ENCODE measurements at places on chromosomes 5 and 9.
A peak's percentile ranks its signal among the peaks of the same experiment; 100 is the strongest.

DNA sequence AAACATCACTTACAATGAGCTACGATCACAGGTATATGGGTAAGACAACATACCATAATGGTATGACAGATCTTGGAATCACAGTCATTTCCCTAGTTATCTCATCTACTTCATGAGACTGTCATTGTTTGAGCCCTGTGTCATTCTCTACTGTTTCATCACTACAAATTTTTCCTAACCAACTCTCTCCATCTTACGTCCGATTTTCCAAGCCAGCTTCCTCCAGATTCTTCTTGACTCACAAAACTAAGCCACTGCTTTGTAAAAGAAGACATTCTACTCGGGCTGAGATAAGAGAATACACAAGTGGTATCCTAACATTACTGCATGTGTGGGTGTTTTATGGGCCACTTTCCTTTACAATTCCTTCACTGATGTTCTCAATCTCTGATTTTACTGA is 49.6 kb downstream of the SERINC5 start:
- DNase-seq = no peak

DNA sequence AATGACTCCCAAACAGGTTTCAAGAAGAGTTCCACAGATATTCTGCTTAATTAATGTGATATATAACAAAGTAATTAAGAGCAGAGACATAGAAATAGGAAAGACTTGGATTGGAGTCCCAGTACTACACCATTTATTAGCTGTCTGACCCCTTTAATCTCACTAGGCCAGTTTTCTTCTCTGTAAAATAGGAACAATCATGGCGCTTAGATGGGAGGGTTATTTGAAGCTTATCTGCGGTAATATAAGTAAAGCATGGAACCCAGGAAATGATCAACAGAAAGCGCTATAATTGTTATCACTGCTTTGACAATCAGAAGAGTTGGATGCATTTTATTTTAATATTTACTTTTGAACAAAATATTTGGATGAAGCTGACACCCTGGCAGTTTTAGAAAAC is 71.3 kb upstream of the IFNE start:
- DNase-seq = no peak

GRCh38 chr9:94952565-94953373 is 226.3 kb downstream of the AOPEP start:
- DNase-seq = peak; percentile 20

DNA sequence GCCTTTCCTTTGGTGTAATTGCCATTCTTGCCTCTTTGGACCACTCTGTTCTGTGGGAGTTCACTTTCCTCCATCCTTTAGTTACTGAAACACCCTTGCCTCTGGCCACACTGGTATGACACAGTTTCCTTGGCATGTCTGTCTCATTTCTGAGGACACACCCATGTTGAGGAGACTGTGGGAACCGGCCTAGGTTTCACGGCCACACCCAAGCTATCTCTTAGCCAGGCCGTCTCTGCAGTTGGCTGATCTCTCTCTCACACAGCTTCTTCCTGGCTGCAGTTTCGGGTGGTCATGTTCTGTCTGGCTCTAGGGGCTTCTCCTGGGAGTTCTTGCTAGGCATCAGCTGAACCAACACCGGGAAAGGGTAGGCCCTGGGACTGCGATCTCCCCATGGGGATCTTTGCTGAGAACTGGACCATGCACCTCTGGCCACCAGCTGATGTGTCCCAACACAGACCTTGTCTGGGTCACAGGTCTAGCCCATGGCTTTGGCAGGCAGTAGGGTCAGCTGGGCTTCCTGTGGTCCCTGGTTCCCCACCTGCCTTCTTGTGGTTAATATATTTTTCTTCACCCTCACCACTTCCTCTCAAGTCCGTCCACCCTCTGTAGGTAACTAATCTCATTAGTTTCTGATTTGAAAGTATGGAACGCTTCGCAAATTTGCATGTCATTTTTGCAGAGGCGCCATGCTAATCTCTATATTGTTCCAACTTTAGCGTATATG is 24.9 kb downstream of the ARHGEF37 start:
- DNase-seq = no peak

- no peak for DNase-seq
Observed at GRCh38 chr9:10917001-10917400, 304.2 kb upstream of the PTPRD start.

DNA sequence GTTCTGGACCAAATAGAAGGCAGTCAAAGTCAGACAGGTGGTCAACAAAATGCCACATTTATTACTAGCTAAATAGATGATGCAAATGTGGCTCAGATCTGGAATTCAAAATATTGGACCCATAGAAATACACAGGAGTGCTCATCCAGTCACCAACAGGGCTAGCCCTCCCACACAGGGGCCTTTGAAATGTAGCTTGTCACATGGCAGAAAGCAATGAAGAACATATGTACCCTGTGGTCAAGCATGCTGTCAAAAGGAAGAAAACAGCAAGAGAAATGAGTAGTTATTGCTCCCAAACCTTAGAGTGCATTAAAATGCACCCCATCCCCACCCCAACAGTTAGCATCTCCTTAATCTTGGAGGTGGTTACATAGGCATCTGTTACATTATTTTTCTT is 20.9 kb upstream of the CCDC112 start:
- DNase-seq = no peak

DNA sequence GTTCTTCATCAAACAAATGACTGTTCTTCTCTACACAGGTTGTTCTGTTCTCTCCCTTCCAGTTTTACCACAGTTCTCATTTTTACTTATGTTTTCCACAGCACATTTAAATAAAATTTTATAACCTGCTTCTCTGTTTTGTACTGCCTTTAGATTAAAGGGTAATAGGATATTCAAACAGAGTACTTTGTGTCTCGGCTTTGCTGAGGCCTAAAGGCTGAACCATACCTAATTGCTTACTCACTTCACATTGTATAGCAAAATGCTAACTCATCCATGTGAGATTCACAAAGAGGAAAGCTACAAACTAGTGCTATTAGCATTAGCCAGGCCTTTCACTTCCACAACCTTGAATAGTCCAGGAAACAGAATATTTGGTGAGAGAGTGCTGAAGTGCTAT is 200.3 kb downstream of the TRPM3 start:
- DNase-seq = no peak

DNA sequence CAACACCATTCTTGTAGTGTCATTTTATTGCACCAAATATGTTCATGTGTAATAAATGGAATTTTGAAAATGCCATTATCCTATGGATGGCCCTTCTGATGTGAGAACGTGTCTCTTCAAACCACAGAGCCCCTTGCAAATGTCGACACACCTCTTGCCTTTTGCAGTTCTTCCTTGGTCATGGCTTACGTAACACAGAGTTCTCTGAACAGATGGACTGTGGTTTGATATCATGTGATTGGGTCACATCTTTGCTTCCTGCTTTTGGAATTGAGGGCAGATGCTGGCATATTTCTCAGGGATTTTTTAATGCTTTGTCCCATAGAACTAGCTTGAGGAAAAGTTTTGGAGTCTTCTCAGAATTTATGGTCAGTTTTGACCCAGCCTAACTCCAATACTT is 4.6 kb downstream of the TGFBR1 start:
- no peak for DNase-seq

- DNase-seq = no peak
Observed at GRCh38 chr9:101578378-101578777, 16.4 kb downstream of the PPP3R2 start.

GRCh38 chr9:135015565-135015964 is 71.9 kb upstream of the OLFM1 start:
- no peak for DNase-seq

DNA sequence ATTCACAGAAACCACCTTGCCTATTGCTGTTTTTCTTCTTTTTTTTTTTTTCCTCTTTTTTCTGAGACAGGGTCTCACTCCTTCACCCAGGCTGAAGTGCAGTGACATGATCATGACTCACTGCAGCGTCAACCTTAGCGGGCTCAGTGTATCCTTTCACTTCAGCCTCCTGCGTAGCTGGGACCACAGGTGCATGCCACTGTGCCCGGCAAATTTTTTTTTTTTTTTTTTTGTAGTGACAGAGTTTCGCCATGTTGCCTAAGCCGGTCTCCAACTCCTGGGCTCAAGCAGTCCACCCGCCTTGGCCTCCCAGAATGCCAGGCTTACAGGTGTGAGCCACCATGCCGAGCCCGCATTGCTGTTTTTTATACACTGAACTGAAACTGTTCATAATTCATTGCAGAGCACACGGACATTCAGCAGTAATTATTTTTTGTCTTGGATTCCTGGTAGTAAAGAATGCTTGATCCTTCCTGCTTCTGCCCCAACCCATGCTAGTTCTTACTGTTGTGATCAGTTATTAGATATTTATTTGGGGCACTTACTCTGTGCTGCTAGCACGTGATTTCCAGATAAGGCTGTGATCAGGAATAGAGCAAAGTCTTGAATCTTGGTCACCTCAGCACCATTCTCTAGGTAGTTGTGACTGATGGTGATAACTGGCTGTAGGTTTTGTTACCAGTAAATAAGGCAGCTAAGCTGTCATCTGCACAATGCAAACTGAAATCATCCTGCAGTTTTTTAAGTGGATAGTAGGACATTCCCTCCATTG is 14.0 kb downstream of the MAP3K1 start:
- no peak for DNase-seq

DNA sequence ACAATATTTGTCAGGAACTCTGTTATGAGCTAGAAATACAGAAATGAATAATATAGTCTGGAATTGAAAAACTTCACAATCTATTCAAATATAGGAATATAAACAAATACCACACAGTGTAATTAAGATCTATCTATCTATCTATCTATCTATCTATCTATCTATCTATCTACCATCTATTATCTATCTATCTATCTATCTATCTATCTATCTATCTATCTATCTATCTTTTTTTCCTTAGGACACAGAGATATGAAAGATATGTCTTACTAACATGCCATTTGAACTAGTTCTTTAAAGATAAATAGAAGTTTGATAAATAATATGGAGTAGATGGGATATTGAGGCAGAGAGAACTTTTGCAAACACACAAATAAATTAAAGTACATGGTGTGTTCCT is 357.8 kb downstream of the PARP8 start:
- DNase-seq = no peak

DNA sequence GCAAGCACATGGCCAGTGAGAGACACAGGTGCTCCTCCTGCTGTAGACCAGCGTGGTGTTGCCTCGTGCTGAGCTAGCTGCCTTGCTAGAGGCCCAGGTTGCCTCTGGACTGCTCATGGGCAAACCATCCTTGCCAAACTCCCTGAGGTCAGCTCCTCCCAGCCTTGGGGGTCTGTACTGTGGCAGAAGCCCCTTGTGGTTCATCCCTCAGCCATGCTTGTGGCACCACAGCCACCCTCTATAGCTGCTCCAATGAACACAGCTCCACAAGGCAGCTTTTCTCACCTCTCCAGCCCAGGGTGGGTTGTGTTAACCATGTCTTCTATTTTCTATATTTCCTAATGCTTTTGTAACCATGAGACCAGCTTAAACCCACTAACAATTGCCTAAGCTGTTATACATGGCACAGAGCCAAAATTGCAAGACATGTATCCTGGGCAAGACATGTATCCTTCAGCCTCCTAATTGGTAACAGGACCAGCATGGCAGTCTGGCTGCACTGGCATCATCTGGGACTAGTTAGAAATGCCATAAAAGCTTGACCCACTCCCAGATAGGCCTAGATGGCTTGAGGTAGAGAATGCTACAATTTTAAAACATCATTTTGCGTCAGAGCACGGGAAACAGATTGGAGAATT is 183.1 kb upstream of the S1PR3 start:
- no peak for DNase-seq

- no peak for DNase-seq
Observed at GRCh38 chr9:116694785-116695291, 7.7 kb downstream of the TRIM32 start.

- DNase-seq = no peak
Observed at GRCh38 chr9:116479056-116479544, 208.0 kb upstream of the TRIM32 start.

DNA sequence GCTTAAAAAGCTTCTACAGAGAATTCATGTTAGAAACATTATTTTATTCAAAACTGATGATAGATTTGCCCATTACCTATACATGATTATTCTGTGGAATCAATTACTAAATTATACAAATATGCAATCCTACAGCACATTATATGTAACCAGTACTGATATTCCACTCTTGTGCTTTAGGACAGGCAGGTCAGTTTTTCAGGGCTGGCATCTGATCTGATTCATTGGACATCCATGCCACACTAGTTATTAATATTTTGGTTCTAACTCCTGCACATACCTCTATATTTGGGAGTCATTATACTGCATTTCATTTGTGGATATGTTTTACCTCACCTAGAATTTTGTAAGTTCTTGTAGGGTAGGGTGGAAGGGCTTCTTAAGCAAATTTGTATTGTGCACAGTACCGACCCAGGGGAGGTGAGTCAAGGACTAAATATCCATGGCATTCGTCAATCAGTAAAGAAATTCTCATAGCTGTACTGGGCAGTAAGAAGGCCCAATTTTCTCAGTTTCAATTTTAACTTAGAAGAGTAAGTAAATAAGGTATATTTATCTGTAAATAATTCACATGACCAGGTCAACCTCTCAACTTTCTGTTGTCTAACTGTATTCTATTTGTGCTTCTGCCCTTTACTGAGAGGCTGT is 33.5 kb downstream of the ELOVL7 start:
- DNase-seq = no peak

DNA sequence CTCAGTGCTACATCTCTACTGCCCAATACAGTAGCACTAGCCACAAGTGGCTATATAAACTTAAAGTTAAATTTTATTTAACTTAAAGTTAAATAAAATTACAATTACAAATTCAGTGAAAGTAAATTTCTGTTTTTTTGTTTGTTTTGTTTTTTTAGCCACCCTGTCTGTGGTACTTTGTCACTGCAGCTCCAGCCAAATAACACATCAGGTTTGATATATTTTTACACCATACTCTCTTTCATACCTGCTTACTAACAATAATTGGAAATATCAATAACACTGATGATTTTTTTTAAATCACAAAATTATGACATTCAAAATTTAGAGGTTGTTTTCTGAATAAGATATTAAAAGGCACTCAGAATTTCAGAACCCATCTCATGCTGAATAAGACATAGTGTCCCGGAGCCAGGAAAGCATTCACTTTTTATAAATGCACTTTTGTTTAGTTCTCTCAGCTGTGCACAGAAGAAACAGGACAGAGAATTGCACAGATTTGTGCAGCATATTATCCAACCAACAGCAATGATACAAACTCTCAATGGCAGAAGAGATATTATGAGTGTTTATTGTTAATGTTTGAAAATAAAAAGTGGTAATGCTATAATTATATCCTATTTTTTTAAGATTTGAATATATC is 92.6 kb downstream of the EDIL3 start:
- no peak for DNase-seq

GRCh38 chr5:127011153-127011552 is 19.2 kb downstream of the MARCHF3 start:
- DNase-seq = no peak

DNA sequence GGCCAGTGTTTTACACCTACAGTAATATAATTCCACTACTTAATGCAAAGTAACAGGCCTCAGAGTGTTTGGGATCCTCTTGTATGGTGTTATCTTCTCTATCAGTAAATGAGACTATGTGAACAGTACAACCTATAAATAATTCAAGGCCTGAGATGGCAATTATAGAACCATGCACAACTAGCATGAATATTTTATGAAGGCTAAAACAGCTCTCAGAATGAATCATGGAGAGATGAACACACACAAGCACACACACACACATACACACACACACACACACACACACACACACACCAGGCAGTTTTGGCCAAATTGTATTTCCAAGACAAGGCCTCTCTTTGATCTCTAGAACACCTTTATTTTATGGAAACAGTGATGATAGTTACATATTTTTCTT is 224.9 kb downstream of the EBF1 start:
- DNase-seq = no peak

GRCh38 chr5:111545031-111545430 is 32.7 kb upstream of the STARD4 start:
- no peak for DNase-seq

Data from nucleus accumbens (tissue), 56 donors.